ENCODE measurements at places on chromosomes 13 and 19.

GRCh38 chr19:16380943-16381755 lies 56.5 kb downstream of the KLF2 start:
- DNase-seq: no peak

DNA sequence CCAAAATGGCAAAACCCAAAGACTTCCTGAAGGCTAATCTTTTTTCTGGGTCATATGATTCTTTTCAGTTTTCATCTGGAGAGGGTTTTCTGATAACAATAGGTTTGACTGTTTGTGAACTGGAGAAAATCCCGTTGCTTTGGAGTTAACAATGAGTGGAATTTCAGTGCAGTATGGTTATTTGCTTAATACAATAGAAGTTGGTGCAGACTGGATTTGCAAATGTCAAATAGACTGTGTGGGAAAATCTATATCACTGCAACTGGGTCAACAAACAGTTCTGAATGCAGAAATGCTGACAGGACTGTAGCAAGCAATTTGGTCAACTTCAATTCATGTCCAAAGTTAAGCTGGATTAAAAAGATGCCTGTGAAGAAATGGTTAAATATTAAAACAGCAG lies 267.5 kb upstream of the ARGLU1 start:
- DNase-seq: no peak

- no peak for DNase-seq
Measured at GRCh38 chr19:51242881-51243630, 7.8 kb upstream of the SIGLECL1 start.

- no peak for DNase-seq
Measured at GRCh38 chr19:53960886-53961285, 1.9 kb upstream of the CACNG8 start.

GRCh38 chr19:42065511-42065910 lies 4.5 kb downstream of the GRIK5 start:
- DNase-seq: no peak

GRCh38 chr13:26422036-26422435 lies 135.4 kb upstream of the WASF3 start:
- DNase-seq: no peak

DNA sequence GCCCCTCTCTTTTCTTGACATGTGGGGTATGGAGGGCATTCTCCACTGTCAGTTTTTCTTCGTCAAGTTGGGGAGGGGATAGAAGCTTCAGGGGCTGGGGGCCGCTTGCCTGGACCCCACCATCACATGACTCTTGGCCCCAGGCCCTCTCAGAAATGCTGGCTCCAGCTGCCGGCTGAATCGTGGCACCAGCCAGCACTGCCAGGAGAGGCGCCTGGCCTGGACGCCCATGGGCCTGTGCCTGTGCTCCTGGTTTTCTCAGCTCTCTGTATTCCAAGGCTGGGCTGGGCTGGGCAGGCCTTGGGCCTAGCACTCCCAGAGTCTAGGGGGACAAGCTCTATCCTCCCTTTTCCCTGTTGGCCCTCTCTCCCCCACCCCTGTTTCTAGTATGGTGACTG lies 38.6 kb downstream of the LYL1 start:
- no peak for DNase-seq

GRCh38 chr13:99704390-99704789 lies 203.1 kb downstream of the TM9SF2 start:
- no peak for DNase-seq

- DNase-seq: no peak
Measured at GRCh38 chr13:47256618-47257017, 359.8 kb upstream of the HTR2A start.

GRCh38 chr19:19661141-19661674 lies 2.3 kb downstream of the ATP13A1 start:
- no peak for DNase-seq

DNA sequence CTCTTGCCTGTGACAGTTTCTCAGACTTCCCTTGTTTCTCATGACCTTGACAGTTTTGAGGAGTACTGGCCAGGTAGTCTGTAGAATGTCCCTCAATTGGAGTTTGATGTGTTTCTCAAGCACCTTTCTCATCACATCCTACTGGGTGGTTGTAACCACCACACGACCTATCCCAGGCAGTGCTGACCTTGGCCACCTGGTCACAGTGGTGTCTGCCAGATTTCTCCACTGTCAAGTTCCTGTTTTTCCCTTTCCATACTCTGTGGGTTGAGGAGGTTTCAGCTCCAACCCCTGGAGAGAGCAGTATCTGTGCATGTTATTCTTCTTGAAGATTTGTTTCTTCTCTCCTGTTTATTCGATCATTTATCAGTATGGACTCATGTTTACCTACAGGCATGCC lies 8.4 kb upstream of the UPF3A start:
- no peak for DNase-seq

- no peak for DNase-seq
Measured at GRCh38 chr13:36332986-36333385, 13.2 kb downstream of the SPART start.

DNA sequence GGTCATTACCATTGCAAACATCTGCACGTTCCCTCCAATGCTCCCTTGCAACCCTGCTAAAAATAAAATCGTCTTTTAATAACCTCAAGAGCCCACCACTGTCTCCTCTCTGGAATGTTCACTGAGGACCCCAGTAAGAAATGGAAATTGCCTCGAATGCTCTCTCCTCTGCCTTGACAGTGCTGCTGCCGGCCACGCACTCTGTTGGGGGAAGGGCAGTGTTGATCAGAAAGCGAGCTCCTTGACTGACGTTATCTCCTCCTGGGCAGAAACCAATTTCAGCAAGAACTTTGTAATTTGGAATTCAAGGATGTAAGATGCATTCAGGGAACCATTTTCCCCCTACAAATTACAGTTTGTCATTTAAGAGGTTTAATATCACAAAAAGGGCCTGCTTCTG lies 718.5 kb downstream of the UQCRFS1 start:
- DNase-seq: no peak

- no peak for DNase-seq
Measured at GRCh38 chr19:43441716-43442115, 23.7 kb downstream of the LYPD3 start.

GRCh38 chr19:19542507-19542906 lies 4.4 kb downstream of the CILP2 start:
- DNase-seq: no peak

- DNase-seq: no peak
Measured at GRCh38 chr19:47044946-47045866, 3.2 kb downstream of the TMEM160 start.

- no peak for DNase-seq
Measured at GRCh38 chr13:113216254-113217048, 7.0 kb downstream of the CUL4A start.

DNA sequence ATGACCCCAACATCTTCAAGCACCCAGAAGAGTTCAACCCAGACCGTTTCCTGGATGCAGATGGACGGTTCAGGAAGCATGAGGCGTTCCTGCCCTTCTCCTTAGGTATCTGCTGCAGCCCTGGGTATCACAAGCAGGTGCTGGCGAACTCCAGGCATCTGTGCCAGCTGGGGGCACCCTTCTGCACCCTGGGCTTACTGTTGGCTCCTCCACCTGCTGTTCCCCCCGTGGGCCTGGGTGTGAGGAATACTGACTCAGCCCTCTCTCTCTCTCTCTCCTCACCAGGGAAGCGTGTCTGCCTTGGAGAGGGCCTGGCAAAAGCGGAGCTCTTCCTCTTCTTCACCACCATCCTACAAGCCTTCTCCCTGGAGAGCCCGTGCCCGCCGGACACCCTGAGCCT lies 13.0 kb downstream of the CYP2S1 start:
- DNase-seq: no peak

- DNase-seq: no peak
Measured at GRCh38 chr13:98761986-98762616, 9.6 kb upstream of the SLC15A1 start.

DNA sequence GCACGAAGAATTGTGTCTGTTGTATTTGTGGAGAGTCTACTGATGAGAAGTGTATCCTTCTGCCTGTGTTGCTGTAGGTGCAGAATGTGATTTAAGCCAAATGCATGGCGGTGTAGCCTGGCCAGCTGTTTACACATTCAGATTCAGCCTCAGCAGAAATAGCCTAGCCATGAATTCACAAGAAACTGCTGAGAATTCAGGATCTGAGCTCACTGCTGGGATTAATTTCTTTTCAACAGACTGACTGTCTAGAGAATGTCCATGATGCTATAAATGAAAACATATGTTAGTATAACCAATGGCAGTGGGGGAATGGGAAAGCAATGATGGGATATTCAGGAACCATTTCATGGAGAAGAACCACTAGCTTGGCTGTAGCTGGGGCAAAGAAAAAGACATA lies 77.4 kb upstream of the RNF113B start:
- DNase-seq: no peak

- DNase-seq: no peak
Measured at GRCh38 chr19:35086455-35086854, 29.2 kb upstream of the FXYD3 start.

DNA sequence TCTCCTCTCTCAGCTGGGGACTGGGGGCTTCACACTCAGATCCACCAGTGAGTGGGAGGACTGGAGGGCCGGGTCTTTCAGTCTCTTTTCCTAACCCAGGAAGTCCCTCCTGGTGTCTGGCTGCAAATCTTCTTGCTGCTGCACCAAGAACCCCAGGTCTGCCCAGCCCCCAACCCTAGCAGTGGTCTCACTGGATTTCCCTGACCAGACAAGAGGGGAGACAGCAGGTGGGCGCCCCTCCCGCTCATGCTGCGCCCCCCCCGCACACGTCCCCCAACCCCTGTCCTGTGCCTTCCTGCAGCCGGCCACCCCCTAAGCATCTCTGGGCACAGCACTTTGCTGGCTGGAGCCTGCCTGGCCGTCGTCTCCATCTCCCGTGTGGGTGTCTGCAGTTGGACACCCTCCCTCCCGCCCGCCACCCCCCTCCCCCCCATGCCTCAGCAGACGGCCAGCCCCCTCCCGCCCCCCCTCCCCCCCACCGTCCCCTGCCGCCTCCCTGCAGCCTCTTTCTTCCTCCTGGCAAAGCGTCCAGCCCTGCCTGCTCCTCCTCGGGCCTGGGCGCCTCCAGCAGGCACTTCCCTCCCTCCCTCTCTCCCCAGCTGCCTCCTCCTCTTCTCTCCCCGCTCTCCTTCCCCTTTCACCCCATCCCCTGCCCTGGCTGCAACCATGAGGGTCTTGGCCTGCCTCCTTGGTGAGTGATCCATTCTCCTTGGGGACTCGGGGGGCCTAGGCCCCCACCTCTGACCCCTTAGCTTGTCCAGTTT lies at the start of gene SSC5D:
Gene SSC5D, plus strand, starts transcription at position 513 of the 764 bp plus-strand sequence. Its CDS starts 154 bp downstream, at position 667.
- no peak for DNase-seq

DNA sequence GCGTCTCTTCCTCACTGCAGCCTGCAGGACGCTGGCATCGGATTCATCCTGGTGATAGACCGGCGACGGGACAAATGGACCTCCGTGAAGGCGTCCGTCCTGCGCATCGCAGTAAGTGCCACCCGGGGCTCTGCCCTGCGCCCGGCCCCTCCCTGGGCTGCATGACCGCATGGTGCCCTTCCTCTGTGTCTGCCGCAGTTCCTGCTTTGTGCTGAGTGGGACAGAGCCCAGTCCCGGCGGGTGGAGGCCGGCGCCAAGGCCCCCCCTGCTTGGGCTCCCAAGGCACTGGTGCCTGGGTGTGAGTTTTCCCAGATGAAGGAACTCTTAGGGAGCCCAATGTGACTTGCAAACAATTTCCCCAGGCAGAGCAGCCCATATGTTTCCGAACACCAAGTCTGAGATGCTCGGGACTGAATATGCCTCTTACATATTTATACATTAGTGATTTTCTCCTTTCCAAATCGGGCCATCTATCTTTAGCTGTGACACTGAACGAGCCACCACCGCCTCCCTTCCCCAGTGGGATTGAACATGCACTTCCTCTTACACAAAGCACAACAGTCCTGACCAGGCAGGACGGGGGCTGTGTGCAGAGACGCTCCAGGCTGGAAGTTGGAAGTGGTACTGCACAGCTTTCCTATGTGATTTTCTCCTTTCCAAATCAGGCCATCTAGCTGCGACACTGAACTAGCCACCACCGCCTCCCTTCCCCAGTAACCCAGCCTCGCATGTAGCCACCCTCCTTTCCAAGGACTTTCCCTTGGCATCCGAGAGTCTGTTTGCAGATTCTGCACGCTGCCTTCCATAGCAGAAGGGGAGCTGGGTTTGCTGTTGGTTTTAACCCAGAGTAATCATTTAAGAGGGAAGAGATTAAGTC lies 60.1 kb upstream of the F7 start:
- DNase-seq: no peak

DNA sequence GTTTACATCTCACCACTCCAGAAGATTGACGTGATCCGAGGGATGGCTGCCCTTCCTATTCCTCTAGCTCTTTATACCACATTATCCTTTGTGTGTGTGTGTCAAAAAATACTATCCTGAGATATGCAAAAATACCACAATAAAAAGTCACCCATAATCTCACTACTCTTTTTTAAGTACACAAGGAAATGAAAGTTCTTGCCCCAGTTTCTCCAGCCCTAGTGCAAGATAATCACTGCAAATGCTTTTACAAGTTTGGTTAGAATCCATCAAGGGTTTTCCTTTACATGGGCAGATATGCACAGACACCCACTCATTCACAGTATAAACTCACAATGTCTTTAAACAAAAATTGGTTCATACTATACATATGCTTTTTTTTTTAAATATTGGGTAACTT lies 89.3 kb downstream of the DIAPH3 start:
- no peak for DNase-seq

- DNase-seq: no peak
Measured at GRCh38 chr19:50725218-50725910, 2.2 kb downstream of the CLEC11A start.

GRCh38 chr19:41166944-41167804 lies 25.8 kb upstream of the CYP2S1 start:
- no peak for DNase-seq

DNA sequence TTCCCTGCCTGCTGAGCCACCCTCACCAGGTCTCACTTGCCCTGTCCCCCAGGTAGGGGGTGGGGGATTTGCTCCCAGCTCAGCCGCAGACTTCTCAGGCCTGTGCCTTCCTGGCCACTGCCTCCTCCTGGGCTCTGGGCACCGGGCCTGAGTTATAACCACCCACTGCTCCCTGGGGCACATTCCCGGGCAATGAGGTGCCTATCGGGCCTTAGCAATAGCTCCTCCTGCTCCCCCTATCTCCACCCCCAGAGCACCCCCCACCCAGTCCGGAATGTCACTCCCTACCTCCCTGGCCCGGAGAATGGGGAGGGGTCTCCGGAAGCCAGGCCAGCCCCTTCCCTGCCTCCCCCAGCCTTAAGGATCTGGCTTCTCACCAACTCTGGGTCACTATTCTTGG lies at the start of gene KLK5:
Gene KLK5, minus strand, starts transcription at position 129 of the 400 bp plus-strand sequence. CDS start 381 bp downstream, outside the sequence.
- DNase-seq: no peak
